Kasumi-1 (cell line): ENCODE measurements at places on chromosomes 5 and 9.

GRCh38 chr5:145283141-145283810 lies 551.9 kb downstream of the PRELID2 start:
- DNase-seq = no peak

- no peak for DNase-seq
These were observed 262.8 kb downstream of the CDH10 start for GRCh38 chr5:24381861-24382489.

GRCh38 chr9:123073991-123074422 lies 40.5 kb downstream of the GPR21 start:
- no peak for DNase-seq

DNA sequence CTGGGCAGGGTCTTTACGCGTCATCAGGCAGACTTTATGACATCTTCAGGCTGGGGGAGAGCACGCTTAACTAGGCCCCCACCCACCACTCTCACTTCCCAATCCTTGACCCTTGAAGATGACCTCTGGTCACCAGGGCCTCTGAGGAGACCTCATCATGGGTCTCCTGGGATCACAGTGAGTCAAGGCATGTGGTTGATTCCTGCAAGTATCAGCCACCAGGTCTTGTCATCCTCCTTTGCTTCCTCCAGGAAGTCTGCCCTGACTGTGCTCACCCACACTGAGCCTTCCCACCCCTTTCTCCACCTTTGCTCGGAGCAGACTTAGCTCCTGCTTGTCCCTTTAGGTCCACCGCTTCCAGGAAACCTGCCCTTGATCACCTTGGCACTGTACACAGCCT lies 17.3 kb downstream of the ODF2 start:
- no peak for DNase-seq

GRCh38 chr5:109849478-109850088 lies 159.9 kb downstream of the MAN2A1 start:
- DNase-seq = no peak

- DNase-seq = no peak
These were observed 102.2 kb downstream of the MAP1B start for GRCh38 chr5:72209147-72210115.

GRCh38 chr9:32886021-32886420 lies 102.7 kb downstream of the TMEM215 start:
- no peak for DNase-seq

DNA sequence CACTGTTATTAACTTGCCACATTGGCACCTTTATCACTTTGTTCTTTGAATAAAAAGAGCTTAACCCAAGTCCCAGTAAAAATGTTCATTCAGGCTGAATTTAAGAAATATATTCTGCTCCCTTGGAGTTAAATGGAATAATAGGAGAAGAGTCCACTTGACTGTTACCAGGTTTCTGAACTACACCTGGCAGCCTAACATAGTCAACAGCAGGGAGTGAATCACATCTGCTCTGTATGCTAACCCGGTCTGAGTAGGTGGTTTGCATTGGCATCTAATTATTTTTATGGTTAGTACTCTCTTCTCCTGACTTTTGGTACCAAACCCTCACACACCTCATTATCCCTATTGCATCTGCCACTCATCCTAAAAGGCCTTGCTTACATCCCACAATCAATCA lies 86.7 kb downstream of the STK32A start:
- no peak for DNase-seq

DNA sequence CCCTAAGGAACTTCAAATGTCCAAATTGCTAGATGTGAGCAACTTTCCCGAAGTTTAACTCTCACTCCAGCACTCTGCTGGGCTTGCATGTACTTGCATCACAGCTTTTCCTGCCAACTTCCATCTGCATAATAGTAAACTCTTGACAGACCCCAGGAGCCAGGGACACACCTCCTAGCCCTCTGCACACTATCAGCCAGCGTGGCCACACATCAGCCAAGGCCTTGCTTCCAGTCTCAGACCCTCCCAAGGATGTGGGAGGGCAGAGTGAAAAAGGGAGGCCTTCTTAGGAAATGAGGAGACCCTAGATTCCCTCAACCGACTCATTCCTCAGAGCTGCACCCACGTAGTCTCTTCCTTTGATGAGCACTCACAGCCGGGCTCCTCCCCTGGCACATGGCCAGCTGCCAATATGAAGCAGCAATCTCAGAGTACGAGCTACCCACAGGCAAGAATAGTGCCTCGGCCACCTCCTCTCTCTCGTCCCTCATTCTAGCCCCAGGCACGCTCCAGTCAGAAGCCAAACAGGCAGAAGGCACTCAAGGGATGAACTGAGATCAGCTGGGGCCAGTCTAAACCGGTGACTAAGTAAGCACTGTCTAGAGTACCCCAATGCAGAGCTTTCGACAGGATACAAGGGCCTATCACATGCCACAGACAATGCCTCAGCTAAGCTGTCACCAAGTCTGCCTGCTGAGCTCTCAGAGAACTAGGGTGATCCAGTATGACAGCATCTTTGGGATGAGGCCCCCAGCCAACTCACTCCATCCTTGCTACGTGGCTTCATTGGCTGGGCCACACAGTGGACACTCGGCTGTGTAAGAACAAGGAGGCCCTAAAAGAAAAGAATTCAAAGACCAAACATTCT lies 2.3 kb downstream of the P4HA2 start:
- no peak for DNase-seq

DNA sequence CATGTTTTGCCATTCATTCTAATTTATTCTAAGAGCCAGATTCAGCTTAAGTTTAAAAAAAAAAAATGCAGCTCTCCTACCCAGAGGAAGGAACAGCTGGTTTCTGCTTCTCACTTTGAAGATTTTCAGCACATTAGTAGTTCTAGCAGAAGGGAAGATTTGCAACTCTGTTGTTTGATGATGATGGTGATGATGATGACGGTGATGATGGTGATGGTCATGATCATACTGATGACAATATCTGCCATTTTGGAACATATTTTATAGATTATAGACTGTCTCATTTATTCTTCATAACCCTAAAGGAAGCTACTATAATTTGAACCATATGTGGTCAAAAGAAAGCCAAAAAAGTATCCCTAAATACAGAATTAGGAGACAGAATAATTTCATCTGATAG lies 7.9 kb upstream of the MED10 start:
- no peak for DNase-seq

DNA sequence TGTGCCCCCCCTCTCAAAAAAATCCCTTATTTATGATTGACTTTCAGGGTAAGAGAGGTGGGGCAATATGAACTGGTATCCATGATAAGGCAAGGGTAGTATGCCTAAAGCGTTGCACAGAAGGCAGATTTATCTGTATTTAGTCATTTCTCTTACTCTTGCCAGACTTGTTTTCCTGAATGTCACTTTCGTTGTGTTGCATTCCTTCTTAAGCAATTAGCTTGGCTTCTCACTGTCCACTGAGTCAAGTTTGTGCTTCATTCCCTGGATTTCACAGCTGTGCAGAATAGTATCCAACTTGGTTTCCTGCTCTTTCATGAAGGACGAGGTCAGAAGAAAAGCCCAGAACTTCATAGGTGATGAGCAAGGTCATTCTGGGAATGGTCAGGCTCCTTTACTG lies 301.5 kb upstream of the ACTBL2 start:
- DNase-seq = no peak

DNA sequence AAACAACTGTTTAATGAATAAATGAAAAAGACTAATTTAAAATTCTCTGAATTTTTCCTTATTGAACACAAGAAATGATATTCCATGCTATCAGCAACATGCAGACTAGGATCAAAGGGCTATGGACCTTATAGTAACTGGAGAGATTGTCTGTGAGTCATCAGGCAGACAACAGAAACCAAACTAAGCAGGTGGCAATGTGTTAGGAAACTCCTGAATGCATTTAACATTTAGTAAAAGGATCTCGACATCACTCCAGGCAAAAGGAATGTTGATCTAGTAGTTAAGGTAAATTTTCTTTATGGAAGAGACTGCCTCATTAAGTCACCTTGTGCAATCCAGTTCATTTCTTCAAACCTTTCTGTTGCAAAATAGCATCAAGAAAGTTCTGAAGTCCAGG lies 58.4 kb downstream of the ARL15 start:
- DNase-seq = no peak

DNA sequence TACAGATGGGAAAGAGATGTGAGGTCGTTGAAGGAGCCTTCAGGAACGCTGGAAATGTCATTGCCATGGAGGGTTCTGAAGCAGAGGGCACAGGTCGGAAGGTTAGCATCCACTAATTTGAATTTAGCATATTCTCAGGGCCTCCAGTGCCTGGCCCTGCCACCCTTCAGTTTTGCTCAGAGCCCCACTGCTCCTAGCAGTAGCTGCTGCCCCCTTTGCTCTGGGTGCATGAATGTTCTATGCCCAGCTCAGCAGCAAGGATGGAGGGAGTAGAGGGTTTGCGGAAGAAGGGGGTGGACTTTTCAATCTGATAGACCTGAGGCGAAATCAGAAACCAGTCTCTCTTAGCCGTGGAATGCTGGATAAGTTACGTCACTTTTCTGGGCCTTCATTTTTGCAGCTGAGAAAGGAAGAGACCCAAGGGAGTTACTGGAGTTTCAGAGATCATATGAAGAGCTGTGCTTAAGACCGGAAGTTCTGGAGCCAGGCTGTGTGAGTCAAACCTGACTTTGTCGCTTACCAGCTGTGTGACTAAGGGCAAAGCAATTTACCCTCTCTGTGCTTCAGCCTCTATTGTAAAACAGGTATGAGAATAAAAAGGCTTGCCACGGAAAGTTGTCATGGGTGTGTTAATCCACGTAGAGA lies 133.2 kb upstream of the PANK3 start:
- no peak for DNase-seq

DNA sequence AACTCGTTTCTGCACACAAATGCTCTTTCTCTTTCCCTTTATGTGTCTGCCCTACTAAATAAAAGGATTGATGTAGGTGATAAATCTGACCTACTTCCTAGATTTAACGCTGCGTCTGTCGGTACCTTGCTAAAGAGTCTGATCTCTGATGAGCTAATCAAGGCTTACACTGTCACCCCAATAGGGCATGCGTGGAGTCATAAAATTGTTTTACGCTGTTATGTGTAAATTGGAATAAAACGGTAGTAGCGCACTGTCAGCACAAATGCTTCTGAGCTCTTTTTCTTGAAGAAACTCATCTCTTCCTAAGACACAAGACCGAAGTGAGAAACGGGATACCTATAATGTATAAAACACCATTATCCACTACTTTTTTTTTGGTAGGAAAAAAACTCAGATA lies 2106.3 kb upstream of the WWC1 start:
- no peak for DNase-seq

- DNase-seq = no peak
These were observed 24.4 kb upstream of the SCAMP1 start for GRCh38 chr5:78335976-78336375.

- DNase-seq = no peak
These were observed 9.2 kb downstream of the TNFSF8 start for GRCh38 chr9:114921171-114921570.

GRCh38 chr5:158637039-158637438 lies 462.7 kb downstream of the EBF1 start:
- no peak for DNase-seq

- peak; percentile 75 for DNase-seq
These were observed 120.2 kb upstream of the GRHPR start for GRCh38 chr9:37302277-37302676.

GRCh38 chr9:99039505-99040182 lies 65.3 kb upstream of the TGFBR1 start:
- no peak for DNase-seq

GRCh38 chr5:103951776-103952175 lies 389.2 kb upstream of the NUDT12 start:
- no peak for DNase-seq

DNA sequence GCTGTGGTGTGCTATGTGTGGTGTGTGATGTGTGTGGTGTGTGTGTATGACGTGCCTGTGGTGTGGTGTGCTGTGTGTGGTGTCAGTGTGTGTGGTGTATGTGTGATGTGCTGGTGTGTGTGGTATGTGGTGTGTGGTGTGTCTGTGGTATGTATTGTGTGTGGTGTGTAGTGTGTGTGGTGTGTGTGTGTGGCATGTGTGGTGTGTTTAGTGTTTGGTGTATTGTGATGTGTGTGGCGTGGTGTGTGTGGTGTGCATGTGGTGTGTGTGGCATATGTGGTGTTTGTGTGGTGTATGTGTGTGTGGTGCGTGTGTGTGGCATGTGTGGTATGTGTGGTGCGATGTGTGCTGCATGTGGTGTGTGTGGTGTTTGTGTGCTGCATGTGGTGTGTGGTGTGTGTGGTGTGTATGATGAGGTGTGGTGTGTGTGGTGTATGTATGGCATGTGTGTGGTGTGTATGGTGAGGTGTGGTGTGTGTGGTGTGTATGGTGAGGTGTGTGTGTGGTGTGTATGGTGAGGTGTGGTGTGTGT lies 18.3 kb upstream of the RNU6ATAC start:
- DNase-seq = no peak

DNA sequence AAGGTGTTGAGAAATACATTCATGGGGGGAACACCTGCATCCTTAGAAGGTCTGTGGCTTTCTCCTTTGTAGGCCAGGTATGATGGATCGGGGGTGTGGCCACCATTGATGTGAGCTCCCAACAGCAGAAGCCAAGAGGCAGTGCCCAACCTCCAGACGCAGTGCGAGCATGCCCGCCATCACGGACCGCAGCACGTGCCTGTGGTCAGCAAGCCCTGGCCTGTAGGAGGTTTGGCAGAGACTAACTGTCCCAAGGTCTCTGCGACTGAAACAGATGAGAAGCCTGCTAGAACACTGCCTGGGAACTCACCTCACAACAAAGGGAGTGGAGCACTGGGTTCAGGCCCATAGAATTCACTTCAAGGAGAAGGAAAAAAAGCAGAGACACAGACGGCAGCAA lies 31.9 kb upstream of the ZNF354A start:
- DNase-seq = no peak

- DNase-seq = no peak
These were observed 7.0 kb downstream of the NR3C1 start for GRCh38 chr5:143396353-143396940.
